ENCODE measurements at places on chromosomes 2 and 18. TPM values are rescaled to one million over a fixed set of nuclear protein-coding genes. Genes with fewer than 3 reads are reported as not detected.
A peak's percentile ranks its signal among the peaks of the same experiment; 100 is the strongest.

GRCh38 chr2:15627817-15628684, 36.4 kb downstream of the DDX1 start:
- H3K36me3 ChIP-seq, result peaks cover 71% of the 10 kb centered on the region
- H3K27me3 ChIP-seq, result no peaks in the 10 kb centered on the region
- H3K4me1 ChIP-seq, result no peaks in the 10 kb centered on the region
- DNase-seq, result no peak
- H3K27ac ChIP-seq, result no peak overlapping the region
- H3K4me3 ChIP-seq, result no peak overlapping the region

DNA sequence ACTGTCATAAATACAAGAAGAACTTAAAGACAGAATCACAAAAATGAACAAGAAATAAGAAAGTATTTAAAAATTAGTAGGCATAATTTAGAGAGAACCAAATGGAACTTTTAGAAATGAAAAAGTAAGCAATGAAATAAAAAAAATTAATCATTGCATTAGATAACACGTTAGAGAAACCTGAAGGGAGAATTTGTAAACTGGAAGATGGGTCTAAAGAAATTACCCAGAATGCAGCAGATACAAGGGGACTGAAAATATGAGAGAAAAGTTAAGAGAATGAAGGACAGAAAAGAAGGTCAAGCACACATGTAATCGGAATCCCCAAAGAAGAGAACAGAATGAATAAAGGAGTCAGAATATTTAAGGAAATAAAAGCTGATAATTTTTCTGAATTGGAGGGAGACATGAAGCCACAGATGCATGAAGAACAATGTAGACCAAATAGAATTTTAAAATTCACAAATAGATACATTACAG, 21.5 kb downstream of the TCF4 start:
- no peaks in the 10 kb centered on the region for H3K36me3 ChIP-seq
- no peak overlapping the region for H3K4me3 ChIP-seq
- no peak overlapping the region for H3K27ac ChIP-seq
- H3K27me3 ChIP-seq, result no peaks in the 10 kb centered on the region
- H3K4me1 ChIP-seq, result no peaks in the 10 kb centered on the region

SANBR gene
- 7.9 TPM for total RNA-seq

DSC3 gene
- total RNA-seq, result 176 TPM

DNA sequence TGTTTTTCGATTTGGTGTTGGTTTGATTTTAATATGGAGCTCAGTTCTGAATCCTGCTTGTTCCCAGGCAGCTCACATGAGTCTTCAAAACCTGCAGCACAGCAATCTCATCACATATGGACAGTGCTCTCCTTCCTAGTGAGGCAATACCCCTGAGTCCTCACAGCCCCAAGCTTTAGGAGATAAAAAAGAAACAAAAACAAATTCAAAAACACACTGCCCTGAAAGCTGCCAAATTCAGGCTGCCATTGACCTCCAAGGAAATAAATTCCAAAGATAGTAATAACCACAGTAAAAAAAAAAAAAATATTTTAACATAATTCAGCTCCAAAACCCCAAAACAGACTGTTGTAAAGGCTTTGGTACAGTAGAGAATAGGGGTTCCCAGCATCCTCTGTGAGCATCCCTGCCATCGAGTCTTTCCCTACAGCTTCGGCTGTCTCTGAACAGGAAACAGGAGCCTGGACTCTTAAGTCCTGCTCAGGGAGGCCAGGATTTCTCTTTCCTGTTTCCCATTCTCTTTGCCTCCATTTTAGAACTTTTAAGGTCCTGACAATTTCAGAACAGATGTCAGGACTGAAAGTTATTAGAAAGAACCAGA, 14.7 kb upstream of the SP3 start:
- H3K4me3 ChIP-seq, result no peak overlapping the region
- H3K27ac ChIP-seq, result no peak overlapping the region
- no peaks in the 10 kb centered on the region for H3K36me3 ChIP-seq
- H3K4me1 ChIP-seq, result peaks cover 29% of the 10 kb centered on the region
- no peak for DNase-seq

- no peak overlapping the region for H3K27ac ChIP-seq
- H3K4me1 ChIP-seq, result no peaks in the 10 kb centered on the region
- H3K27me3 ChIP-seq, result no peaks in the 10 kb centered on the region
- H3K4me3 ChIP-seq, result no peak overlapping the region
Measured at GRCh38 chr2:34545486-34546136, 946.5 kb upstream of the FAM98A start.

VIT gene
- total RNA-seq, result 56.5 TPM

GRCh38 chr2:104321796-104322349, 532.0 kb upstream of the POU3F3 start:
- H3K36me3 ChIP-seq, result no peaks in the 10 kb centered on the region
- DNase-seq, result no peak
- H3K27ac ChIP-seq, result no peak overlapping the region
- no peaks in the 10 kb centered on the region for H3K27me3 ChIP-seq

DNA sequence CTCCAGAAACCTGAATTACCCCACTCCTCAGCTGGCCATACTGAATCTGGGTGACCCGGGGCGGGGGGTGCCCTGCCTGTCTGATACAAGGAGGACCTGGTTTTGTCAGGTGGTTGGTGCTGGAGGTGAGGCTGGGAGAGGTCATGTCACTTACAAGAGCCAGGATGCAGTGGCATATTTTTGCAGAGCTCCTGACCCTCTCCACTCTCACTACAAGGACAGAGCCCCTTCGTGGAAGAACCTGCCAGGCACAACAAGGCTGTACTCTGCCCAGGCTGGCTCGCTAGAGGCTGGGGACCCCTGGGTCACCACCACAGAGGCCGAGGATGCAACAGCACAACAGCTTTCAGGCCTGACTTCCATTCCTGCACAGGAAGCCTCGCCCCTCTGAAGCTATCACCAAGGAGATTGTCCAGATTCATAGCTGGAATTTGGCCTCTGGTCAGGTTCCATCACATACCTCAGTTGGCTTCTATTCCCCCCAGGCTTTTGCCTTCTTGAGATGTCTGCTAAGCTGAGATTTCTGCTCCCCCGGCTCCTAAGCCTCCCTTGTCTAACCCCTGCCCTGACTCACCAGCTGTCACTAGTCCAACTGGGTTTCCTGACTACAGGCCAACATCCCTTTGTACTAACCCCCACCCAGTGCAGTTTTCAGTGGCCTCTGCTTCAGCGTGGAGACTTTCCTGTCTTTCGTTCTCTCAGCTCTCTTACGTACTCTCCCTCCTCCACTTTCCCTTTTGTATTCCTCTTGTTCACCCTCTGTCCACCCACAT, 132.5 kb upstream of the EPAS1 start:
- H3K27me3 ChIP-seq, result no peaks in the 10 kb centered on the region
- H3K4me3 ChIP-seq, result no peak overlapping the region
- no peaks in the 10 kb centered on the region for H3K36me3 ChIP-seq
- DNase-seq, result no peak

TRIM54 gene
- 2.5 TPM for total RNA-seq

LYPD6 gene
- total RNA-seq, result 0.25 TPM

DNA sequence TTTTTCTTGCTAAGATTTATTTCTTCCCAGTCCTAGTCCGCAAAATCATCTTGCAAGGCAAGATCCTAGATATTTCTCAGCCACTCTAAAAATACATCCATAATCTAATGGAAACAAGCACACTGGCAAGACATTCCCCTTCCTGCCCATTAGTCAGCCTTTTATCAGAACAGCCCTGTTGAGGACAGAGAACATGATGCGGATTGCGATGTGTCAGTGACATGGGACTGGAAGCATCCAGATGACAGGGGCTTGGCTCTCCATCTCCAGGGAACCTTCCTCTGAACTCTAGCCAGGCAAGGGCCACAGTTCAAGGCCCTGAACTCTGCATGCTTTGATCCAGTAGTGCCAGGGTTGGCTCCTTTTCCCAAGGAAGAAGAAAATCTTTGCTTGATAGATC, 70.0 kb downstream of the VSNL1 start:
- no peak for DNase-seq
- no peaks in the 10 kb centered on the region for H3K36me3 ChIP-seq
- no peaks in the 10 kb centered on the region for H3K27me3 ChIP-seq
- H3K4me3 ChIP-seq, result no peak overlapping the region

PAX3 gene
- total RNA-seq, result not detected

DYNAP gene
- total RNA-seq, result not detected

- H3K27me3 ChIP-seq, result no peaks in the 10 kb centered on the region
- no peak overlapping the region for H3K4me3 ChIP-seq
- H3K27ac ChIP-seq, result no peak overlapping the region
- DNase-seq, result no peak
Measured at GRCh38 chr2:4246364-4247131, 543.2 kb downstream of the DCDC2C start.

DNA sequence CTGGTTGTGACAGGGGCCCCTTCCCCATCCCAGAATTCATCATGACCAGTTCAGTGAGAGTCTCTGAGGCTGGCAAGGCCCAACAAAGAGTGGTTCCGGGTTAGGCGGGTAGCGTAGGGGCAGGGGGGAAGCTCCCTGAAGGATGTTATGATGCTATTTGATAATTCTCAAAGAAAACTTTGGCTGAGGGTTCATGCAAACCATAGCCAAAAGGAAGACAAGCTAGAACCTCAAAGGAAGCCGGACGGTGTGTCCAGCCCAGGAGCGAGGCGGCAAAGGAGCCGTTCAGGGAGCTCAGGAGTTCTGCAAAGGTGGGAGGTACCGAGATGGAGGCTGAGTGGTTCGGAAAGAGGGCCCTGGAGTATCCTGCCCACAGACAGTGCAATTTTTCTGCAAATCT, 226.8 kb upstream of the RAB6C start:
- H3K36me3 ChIP-seq, result no peaks in the 10 kb centered on the region
- H3K4me3 ChIP-seq, result no peak overlapping the region
- no peaks in the 10 kb centered on the region for H3K27me3 ChIP-seq
- peaks cover 1% of the 10 kb centered on the region for H3K4me1 ChIP-seq
- H3K27ac ChIP-seq, result no peak overlapping the region

DNA sequence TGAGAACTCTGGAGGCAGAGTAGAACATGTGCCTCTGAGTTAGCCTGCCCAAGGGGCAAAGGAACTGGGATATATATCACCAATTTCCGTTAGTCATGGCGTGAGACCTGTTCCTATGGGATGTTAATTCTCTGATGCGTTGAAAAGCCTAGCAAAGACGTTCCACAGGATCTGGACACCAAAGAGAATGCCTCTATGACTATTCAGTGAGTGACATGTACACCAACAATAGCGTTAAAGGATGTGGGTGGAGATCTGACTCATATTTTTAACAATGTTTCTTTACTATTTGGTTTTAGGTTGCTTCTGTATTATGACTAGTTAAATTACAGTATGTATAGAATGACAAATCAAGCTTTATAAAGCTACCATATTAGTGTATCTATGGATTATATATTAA, 320.9 kb upstream of the MC4R start:
- DNase-seq, result no peak
- no peaks in the 10 kb centered on the region for H3K27me3 ChIP-seq
- no peak overlapping the region for H3K27ac ChIP-seq
- H3K36me3 ChIP-seq, result no peaks in the 10 kb centered on the region
- H3K4me3 ChIP-seq, result no peak overlapping the region

TEX44 gene
- total RNA-seq, result not detected

ZAP70 gene
- 16.7 TPM for total RNA-seq

MGAT4A gene
- 20.6 TPM for total RNA-seq

GRCh38 chr2:188765522-188766470, 208.4 kb upstream of the COL3A1 start:
- H3K4me1 ChIP-seq, result no peaks in the 10 kb centered on the region
- no peaks in the 10 kb centered on the region for H3K27me3 ChIP-seq
- no peak for DNase-seq
- no peak overlapping the region for H3K27ac ChIP-seq

DNA sequence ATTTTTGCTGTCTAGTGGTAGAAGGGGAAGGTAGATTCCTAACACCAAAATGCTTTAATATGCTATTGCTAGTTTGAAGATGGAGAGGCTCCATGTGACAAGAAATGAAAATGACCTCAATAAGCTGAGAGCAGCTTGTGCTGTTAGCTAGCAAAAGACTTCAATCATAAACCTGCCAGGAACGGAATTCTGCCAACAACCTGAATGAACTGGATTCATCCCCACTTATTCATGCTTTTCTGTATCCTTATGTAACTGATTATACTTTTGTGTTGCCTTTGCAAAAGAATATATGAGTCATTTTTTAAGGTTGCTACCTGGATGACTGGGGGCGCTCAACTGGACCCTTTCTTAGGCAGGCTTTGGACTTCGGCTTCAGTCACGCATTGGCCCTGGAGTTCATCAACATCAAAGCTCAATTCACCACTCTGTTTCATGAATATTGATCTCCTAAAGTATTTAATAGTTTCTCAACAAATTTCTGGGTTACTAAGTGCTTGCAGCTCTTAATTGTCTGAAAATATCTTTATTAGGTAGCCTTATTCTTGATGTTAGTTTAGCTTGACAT, 97.5 kb upstream of the KCNJ3 start:
- H3K27me3 ChIP-seq, result no peaks in the 10 kb centered on the region
- no peak for DNase-seq
- no peak overlapping the region for H3K27ac ChIP-seq

GRCh38 chr18:35458677-35459441, 38.9 kb downstream of the INO80C start:
- H3K27me3 ChIP-seq, result no peaks in the 10 kb centered on the region
- H3K27ac ChIP-seq, result no peak overlapping the region
- peaks cover 14% of the 10 kb centered on the region for H3K4me1 ChIP-seq
- H3K4me3 ChIP-seq, result no peak overlapping the region
- H3K36me3 ChIP-seq, result no peaks in the 10 kb centered on the region
- no peak for DNase-seq

GRCh38 chr2:19695706-19696105, 206.1 kb downstream of the TTC32 start:
- no peak overlapping the region for H3K4me3 ChIP-seq
- no peak overlapping the region for H3K27ac ChIP-seq
- H3K27me3 ChIP-seq, result no peaks in the 10 kb centered on the region
- DNase-seq, result no peak

DNA sequence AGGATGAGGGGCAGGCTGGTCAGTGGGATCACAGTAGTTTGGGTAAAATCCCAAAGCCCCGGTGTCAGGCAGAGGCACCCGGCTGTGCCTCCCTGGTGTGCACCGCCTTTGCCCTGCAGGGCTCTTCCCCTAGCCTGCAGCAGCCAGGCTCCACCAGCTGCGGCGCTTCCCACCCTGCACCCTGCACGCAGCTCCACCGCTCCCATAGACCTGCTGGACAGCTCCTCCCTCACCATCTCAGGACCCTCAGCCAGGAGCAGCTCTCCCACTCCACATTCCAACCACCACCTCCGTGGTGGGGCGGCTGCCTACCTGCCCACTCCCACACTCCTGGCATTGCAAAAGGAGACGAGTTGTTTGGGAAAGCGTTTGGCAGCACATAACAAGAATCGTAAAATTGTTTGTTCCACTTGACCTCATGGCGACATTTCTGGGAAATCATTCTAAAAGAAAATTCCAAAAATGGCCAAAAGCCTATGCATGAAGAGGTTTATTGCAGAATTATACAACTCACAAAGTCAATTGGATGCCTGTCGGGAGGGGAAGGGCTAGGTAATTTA, 287.4 kb upstream of the HDAC4 start:
- H3K27ac ChIP-seq, result no peak overlapping the region
- no peaks in the 10 kb centered on the region for H3K4me1 ChIP-seq
- DNase-seq, result peak; percentile 77
- no peaks in the 10 kb centered on the region for H3K36me3 ChIP-seq

GRCh38 chr2:3728104-3729054, 25.0 kb downstream of the DCDC2C start:
- no peak overlapping the region for H3K4me3 ChIP-seq
- no peaks in the 10 kb centered on the region for H3K4me1 ChIP-seq
- H3K27me3 ChIP-seq, result no peaks in the 10 kb centered on the region
- no peak overlapping the region for H3K27ac ChIP-seq
- H3K36me3 ChIP-seq, result no peaks in the 10 kb centered on the region
- no peak for DNase-seq

GRCh38 chr2:65658881-65659280, 226.5 kb upstream of the SPRED2 start:
- peaks cover 25% of the 10 kb centered on the region for H3K4me1 ChIP-seq
- H3K36me3 ChIP-seq, result no peaks in the 10 kb centered on the region
- H3K27ac ChIP-seq, result no peak overlapping the region
- H3K27me3 ChIP-seq, result no peaks in the 10 kb centered on the region
- DNase-seq, result no peak

Measured in vagina (tissue), 2 donors.